ENCODE measurements at places on chromosomes 4 and X.

GRCh38 chrX:136166221-136166855 lies 19.0 kb downstream of the FHL1 start:
- peak; percentile 14 for DNase-seq

DNA sequence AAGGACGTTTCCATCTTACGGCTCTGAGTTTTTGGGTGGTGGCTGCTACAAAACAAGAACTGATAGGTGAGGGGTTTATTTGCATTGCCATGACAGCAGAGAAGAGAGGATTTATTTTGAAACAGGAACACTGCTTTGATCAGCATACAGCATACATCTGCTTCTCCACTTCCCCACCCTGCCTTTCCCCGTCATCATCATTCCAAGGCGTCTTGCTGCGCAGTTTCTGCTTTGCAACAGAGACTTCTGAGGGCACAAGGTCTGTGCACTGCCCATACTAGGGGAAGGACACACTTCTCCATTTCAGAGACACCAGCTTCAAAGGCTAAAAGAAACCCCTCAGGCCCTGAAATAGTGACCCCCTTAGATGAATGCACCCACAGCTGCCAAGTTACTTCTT lies 19.1 kb downstream of the STARD8 start:
- no peak for DNase-seq

- DNase-seq, result no peak
Measured at GRCh38 chrX:150542846-150543229, 25.6 kb upstream of the MTM1 start.

DNA sequence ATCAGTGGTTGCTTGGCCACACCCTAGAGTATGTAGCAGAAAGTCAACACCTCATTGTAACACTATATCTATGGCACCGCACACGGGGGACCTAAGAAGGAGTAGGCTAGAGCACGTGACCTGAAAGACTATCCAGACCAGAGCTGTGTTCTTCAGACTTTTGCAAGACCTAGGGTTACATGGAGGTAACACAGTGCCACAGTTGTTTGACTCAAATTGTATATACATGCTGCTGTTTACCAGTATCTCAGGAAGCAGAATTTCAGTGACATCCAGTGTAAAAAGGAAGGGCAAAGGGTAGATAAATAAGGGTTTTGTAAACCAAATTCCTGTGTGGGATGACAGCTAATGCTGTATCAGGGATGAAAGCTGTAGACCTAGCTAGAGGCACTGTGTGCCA lies 30.2 kb downstream of the PNMA6A start:
- DNase-seq, result no peak

DNA sequence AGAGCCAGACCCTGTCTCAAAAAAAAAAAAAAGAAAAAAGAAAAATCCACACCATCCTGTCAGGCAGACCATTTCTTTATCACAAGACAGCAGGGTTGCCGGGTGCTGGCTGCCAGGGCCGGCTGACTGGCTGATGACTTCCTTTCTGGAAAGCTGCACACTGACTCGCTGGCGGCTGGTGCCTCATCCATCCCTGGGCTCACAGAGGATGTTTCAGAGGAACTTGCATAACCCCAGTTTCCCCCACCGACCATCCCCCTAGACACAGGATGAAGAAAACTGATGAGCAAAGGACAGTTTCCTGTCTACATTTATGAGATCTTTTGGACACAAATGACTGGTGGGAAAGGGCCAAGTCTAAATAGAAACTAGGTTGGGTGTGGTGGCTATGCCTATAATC lies 14.1 kb downstream of the HPSE start:
- peak; percentile 11 for DNase-seq

DNA sequence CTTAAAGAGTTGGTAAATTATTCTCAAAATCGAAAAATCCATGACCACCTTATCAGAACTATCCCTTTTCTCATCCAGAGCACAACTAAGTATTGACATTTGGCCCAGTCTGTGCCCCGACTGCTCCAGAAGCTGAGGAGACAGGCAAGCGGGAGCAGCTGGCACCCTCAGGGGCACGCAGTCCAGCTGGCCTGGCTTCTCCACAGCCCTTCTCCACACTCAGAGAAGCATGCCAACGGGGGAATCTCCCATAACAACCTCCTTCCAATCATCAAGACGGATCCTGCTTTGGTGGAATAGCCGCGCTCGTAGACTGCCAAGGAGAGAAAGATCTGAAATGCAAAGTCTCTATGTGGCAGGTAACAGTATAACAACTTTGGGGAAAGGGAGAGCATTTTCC lies 85.4 kb downstream of the AFAP1 start:
- DNase-seq, result no peak

- DNase-seq, result peak; percentile 72
Measured at GRCh38 chr4:173398779-173399415, at the start of gene SCRG1. Gene SCRG1 (minus strand): TSS chr4:173399116. CDS start chr4:173391414, 7,702 bp downstream.

DNA sequence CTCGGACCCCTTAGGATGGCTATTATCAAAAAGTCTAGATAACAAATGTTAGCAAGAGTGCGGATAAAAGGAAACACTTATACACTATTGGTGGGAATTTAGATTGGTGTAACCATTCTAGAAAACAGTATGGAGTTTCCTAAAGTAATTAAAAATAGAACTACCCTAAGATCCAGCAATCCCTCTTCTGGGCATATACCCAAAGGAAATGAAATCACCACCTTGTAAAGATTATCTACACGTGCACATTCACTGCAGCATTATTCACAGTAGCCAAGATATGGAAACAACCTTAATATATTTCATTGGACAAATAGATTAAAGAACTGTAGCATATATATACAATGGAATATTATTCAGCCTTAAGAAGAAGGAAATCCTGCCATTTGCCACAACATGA lies 462.4 kb downstream of the IQCM start:
- no peak for DNase-seq

- DNase-seq, result peak; percentile 49
Measured at GRCh38 chr4:184471881-184472613, 2.3 kb downstream of the IRF2 start.

- DNase-seq, result no peak
Measured at GRCh38 chr4:85411386-85411785, 63.6 kb upstream of the ARHGAP24 start.

- DNase-seq, result no peak
Measured at GRCh38 chr4:24067367-24068193, 177.7 kb upstream of the PPARGC1A start.

GRCh38 chrX:12891171-12891570 lies 15.2 kb upstream of the TLR8 start:
- no peak for DNase-seq

DNA sequence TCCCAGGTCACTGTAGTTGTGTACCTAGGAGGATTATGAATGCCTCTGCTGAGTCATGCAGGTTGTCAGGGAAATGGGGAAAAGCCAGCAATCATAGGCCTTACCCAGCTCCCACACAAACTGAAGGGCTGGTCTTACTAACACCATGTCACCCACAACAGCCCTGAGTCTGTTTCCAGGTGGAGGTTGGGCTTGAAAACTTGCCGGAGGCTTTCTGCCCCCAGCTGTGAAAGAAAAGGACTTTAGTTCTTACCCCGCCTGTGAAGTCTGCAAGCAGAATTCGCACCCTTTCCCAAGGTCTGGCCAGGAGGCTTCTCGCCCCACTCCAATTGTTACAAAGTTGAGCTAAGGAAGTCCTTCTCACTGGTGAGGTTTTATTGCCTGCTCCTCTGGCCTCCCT lies 143.9 kb downstream of the RPS6KA6 start:
- DNase-seq, result no peak

GRCh38 chrX:97308171-97308570 lies 424.5 kb downstream of the RPA4 start:
- no peak for DNase-seq

GRCh38 chrX:129529685-129530281 lies 6.5 kb upstream of the SMARCA1 start:
- no peak for DNase-seq

GRCh38 chrX:132059973-132060540 lies 37.0 kb downstream of the STK26 start:
- no peak for DNase-seq

- DNase-seq, result no peak
Measured at GRCh38 chrX:117487421-117487820, 629.2 kb downstream of the KLHL13 start.

- DNase-seq, result no peak
Measured at GRCh38 chr4:70958681-70959080, 34.8 kb upstream of the DCK start.

DNA sequence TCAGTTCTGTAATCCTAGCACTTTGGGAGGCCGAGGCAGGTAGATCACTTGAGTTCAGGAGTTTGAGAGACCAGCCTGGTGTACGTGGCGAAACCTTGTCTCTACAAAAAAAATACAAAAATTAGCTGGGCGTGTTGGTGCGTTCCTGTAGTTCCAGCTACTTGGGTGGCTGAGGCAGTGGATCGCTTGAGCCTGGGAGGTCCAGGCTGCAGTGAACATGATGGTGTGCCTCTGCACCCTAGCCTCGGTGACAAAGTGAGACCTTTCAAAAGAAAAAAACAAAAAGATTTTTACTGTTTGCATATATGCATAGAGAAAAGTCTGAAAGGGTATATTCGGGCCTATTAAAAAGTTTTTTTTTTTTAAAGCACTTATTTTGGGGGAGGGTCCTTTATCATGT lies 76.1 kb downstream of the KDM6A start:
- no peak for DNase-seq

DNA sequence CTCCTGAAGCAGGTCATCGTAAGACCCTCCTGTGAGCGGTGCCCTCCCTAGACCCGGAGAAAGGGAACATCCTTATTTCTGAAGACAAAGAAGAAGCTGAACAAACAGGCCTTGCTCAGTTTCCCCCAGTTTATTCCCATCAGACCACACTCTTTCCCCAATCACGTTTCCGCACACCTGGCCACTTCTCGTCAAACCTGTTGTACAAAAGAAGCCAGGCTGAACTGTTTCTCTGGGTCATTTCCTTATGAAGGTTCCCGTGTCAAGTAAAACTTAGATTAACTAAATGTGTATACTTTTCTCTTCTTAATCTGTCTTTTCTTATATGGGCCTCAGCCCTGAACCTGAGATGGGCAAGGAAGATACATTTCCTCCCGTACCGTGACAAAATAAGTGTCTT lies 111.6 kb upstream of the ENPP6 start:
- no peak for DNase-seq

GRCh38 chr4:187814737-187815465 lies 180.7 kb upstream of the ZFP42 start:
- no peak for DNase-seq

GRCh38 chr4:54517781-54518444 lies 139.8 kb upstream of the KIT start:
- DNase-seq, result no peak

- no peak for DNase-seq
Measured at GRCh38 chr4:120870279-120870673, 52.2 kb downstream of the PRDM5 start.
